Hematopoietic multipotent progenitor cell treated with erythropoietin and hydrocortisone succinate and interleukin-3 and kit ligand, for 15 days (in vitro differentiated cells): ENCODE measurements at places on chromosomes 13 and 19.

GRCh38 chr19:4811328-4812131, 20.0 kb downstream of the TICAM1 start:
- peak; percentile 81 for DNase-seq

DNA sequence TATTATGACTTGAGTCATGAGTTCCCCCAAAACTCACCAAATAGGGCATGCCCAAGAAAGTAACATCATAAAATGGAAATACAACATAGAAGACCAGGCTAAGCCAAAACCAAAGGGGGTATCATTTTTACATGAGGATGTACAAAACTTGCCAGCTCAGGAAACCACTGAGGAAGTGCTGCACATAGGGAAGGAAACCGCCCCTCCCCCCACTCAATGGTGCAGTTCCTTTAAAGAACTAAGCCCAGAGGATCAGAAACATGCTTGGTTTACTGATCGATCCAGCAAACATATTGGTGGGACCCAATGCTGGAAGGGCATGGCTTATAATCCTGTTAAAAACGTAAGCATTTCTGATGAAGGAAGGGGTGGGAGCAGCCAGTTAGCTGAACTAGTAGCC, 4.2 kb upstream of the ZNF486 start:
- no peak for DNase-seq

GRCh38 chr19:41930926-41931592, 2.8 kb upstream of the ERFL start:
- DNase-seq, result no peak

DNA sequence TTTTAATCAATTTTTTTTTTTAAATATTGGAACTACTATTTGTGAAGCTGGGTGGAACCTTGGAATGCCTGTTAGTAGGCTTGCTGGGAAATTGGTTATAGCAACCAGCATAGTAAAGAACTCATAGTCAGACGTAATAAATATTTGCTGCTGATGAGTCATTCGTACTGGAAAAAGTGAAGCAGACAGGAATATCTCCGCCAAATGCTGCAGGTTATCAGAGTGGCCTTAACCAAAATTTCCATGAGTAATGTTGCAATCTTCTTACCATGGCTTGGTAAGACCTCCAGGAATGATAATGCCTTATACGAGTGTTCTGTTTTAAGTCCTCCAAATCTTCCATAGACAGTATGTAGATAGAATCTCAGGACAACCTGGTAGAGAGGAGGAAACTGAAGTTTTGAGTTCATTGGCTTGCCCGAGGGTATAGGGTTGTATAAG, 34.2 kb downstream of the MBNL2 start:
- peak; percentile 82 for DNase-seq

DNA sequence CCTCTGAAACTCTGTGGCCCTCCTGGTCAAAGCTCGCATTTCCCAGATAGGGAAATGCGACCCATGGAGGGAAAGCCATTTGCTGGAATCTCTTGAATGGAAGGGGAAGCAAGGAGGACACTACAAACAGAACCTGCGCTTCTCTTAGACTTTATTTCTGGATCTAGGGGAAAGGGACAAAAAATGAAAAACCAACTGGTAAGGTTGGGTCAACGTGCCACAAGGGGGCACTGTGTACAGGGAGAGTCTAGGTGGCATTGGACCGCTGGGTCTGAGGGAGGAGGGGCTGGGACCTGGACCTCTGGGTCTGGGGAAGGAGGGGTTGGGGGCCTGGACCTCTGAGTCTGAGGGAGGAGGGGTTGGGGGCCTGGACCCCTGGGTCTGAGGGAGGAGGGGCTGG, 5.0 kb downstream of the KLK4 start:
- peak; percentile 34 for DNase-seq

DNA sequence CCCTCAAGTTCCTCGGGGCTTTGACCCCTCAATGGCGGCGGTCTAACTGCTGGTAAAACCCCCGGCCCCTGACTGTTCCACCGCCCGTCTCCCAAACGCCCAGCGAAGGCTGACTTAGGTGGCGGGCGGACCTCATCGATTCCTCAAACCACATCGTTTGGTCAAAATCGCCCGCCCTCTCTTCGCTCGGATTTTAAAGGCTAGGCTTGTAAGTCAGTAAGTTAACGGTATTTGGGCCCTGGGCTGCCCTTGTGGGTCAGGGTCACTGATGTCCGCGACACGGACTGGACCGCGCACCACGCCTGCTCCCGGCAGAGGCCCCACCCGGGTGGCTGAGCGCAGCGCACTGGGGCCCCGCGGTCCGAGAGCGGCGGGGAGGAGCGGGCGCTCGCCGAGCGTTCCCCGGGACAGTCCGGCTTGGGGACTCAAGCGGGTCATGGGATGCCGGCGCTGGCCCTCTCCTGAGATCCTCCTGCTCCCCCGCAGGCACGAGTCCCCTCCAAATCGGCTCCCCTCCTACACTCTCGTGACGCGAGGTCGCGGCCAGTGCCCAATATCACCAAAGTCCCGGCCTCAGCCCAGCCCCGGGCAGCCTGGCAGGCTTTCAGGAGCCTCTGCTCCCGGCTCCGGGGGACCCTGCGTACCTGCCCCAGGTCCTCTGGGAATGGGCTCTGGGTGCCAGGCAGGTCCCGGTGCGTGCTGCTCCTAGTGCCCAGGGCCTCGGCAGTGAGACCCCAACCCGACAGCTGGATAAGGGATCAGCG, 1.0 kb downstream of the FLT1 start:
- no peak for DNase-seq

DNA sequence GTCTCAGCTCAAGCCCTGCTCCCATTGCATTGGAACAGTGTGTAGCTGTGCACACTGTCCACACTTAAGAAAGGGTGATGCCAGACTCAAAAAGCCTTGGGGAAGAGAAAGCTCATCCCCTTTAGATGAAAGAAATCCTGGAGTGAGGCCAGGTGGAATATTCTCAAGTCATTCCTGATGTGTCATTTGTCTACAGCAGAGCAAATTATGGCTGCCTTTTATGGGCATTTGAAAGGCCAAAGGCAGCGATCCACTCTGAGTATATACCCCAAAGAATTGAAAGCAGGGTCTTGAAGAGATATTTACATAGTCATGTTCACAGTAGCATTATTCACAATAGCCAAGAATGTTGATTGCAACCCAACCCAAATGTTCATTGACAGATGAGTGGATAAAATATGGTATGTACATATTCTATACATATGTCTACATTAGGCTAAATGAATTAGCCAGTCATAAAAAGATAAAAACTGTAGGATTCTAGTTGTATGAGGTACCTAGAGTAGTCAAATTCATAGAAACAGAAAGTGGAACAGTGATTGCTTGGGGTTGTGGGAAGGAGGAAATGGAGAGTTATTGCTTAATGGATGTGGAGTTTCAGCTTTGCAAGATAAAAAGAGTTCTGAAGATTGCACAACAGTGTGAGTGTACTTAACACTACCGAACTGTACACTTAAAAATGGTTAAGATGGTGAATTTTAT, 214.9 kb downstream of the KCNRG start:
- no peak for DNase-seq

DNA sequence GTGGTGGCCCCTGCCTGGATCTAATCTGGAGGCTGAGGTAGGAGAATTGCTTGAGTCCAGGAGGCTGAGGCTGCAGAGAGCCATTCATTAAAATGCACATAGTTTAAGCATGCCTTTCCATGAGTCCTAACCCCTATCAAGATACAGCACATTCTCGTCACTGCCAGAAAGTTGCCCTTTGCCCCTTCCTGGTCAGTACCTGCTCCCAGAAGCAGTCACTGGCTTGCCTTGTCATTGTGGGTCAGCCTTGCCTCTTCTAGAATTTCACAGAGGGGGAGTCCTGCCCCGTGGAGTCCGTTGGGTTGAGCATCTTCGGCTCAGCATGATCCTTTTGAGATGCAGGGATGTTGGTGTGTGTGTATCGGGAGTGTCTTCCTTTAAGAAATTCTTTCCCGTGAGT, 10.8 kb downstream of the BICRA start:
- DNase-seq, result no peak

DNA sequence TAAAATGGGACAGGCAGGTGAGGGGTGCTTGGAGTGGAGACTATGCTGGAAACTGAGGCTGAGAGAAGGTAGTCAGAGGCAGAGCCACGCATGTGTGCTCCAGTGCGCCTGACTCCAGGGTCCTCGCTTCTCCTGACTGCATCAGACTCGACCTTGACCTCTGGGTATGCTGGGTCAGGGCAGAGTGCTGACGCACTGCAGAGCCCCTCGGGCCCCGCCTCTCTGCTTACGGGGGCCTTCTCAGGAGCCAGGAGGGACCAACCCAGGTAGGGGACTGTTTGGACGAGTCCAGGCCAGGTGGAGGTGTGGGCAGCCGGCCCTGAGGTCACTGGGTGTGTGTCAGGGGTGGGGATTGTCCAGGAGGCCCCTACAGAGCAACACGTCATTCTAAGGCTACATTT, 22.9 kb upstream of the SLC7A10 start:
- DNase-seq, result no peak

DNA sequence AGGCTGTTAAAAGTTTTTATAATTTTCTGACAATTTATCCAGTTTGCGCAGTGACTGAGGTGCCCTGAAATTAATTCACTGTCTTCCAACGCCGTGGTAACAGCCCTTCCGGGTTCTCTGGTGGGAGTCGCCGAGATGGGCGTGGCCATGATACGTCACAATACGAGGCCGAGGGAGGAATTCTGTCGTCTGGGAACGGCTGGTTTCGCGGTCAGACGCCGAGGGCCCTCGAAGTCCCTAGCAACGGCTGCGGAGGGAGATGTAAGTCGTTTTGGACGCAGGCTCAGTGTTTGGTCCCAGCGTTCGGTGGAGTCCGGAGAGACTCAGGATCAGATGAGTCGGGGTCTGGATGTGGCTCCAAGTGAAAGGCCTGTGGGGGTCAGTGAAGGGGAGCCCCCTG, 21.7 kb downstream of the ZNF613 start:
- DNase-seq, result no peak

GRCh38 chr13:78410164-78410563, 193.2 kb downstream of the POU4F1 start:
- no peak for DNase-seq

GRCh38 chr13:66585669-66586203, 644.4 kb downstream of the PCDH9 start:
- no peak for DNase-seq

DNA sequence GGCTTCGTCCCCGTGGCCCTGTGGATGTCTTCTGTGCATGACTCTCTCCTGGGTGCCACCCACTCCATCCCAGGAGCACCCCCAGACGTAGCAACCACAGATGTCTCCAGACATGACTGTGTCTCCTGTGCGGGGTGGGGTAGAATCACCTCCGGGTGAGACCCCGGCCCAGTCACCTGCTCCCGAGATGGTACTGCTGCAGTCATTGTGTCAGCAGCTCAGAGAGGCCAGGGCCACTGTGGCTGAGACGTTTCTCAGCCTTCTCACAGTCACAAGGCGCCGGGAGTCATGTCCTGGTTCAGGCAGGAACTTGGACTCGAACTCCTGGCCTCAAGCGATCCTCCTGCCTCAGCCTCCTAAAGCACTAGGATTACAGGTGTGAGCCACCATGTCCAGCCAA, 16.6 kb downstream of the NCLN start:
- no peak for DNase-seq

DNA sequence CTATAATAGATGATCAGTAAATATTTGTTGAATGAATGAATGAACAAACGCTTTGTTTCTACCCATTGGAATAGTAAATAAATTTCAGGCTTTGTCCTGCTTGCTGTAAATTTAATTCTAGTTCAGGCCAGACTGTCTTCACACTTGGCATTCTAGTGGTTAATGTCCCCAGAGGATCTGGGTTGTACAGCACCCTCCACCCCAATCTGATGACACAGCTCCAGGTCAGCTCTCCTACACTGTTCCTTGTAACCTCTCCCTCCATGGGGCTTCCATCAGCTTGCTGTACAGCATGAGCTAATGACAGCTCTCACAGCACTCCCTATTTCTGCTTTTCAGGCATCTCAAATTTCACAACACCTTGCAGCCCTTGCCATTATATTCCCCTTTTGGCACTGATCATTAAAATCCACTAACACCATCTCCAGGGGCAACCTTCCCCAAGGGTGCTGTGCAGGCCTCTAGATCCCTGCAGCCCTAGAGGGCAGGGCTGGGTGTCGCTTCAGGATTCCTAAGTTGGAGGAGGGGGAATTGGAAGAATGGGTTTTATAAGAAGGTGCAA, 12.7 kb upstream of the KL start:
- no peak for DNase-seq

DNA sequence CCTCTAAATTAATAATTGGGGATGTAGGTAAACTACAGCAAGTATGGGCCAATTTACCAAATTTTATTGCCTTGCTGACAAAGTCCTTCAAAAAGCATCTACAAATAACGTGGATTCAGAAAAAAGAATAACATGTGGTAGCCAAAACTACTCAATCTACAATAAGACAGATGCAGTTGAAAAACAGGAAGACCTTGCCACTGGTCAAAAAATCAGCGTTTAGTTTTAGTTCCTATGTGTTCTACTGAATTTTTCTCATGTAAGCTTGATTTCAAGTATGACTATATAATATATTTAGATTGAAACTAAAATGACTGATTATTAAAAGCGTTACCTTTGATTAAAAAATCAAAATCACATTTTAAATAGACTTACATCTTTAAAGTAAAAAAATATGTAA, 1317.6 kb downstream of the PCDH9 start:
- DNase-seq, result no peak

DNA sequence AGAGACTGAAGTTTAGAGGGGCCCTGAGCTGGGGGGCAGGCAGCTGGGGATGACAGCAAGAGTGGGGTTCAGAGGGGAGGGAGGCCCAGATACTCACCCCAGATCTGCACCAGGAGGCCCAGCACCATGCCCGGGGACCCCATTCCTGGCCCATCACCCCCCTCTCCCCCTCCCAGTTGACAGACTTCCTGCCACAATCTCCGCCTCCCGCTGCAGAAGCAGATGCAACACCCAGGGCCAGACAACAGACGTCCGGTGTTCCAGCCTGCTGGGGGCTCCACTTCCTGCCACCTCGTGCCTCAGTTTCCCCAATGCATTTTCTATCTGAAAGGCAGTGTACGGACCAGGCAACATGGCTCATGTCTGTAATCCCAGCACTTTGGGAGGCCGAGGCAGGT, at the start of gene TMIGD2:
Gene TMIGD2 (minus strand): TSS at position 147 of the 398 bp plus-strand sequence. CDS start 4 bp downstream, at position 143.
- DNase-seq, result no peak

GRCh38 chr19:34556488-34556887, 74.9 kb downstream of the WTIP start:
- no peak for DNase-seq

DNA sequence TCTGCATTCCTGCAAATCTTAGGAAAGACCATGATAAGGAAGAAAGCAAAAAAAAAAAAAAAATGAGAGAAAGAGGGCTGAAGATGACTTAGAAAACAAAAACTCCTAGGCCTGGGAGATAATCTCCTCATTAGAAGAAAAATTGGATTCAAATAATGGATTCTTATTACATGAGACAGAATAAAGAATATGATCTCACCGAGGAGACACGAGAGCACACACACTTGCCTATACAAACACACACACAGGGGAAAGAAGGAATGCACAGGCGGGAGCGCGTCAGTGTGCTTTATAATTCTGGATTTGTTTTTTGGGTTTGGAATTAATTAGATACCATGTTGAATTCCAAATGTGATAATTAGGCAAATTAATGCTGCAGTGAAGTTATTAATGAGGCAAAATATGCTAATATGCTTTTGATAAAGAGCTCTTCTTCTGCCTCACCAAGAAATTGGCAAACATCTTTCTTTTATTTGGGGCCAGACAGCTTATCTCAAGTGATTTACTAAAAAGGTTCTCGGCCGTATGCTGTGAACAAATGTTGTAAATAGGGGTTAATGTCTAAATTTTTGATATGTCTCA, 36.1 kb upstream of the PCDH8 start:
- DNase-seq, result no peak
